ENCODE measurements at places on chromosomes 1 and 21.
A peak's percentile ranks its signal among the peaks of the same experiment; 100 is the strongest.

DNA sequence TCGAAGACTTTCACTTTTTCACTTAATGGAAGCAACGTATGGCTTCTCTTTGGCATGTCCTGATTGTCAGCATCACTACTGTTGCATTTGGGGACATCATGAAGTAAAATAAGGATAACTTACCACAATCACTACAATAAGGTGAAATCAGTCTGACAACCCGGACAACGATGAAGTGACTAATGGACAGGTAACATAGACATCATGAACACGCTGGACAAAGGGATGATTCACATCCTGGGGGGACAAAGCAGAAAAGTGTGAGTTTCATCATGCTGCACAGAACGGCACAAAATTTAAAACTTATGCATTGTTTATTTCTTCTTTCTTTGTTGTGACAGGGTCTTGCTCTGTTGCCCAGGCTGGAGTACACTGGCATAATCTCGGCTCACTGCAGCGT, 53.9 kb downstream of the FH start:
- no peak for DNase-seq

DNA sequence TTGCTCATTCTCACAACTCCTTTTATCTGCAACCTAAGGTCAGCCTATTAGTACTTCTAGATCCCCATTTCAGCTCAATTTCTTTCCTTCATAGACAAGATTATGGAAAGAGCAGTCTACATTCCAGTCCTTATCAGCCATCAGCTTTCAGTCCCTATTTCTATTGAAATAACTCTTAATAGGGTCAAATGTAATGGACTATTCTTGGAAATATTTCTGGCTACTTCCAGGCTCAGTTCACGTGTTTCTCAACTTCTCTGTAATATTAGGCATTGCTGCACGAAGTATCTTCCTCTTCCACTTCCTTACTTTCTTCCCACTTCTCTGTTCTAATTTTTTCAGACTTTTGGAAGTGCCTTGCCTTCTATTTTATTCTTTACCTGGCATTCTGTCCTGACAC, 232.9 kb upstream of the USP25 start:
- DNase-seq, result no peak

- DNase-seq, result peak; percentile 86
These were observed 4.1 kb downstream of the CNN3 start for GRCh38 chr1:94922761-94923331.

DNA sequence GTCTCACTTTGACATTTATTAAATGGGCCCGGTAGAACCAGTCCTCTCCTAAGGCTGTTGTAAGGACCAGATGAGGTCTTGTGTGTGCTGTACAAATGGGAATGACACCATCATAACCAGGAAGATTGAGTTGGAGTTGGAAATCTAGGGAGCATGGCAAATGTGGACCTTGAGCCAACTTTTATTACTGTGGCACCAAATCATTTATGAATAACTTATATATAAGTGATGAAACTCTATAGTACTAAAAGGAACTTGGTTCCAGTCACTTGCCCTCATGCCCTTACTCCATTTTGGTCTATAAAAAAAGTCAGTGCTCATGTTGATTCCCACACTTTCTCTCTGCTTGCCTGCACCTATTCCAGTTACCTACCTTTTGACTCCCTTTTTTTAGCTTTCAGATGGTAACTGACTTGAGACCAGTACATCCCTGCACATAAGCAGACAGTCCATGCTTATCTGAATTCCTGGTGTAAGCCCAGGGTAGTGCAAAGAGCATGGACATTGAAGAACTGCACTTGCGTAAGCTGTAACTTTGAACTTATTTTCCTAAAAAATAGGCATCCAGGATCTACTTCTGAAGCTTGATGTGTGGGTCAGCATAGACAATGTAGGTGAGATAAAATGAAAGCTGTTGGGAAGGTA, 210.6 kb downstream of the PBX1 start:
- no peak for DNase-seq

DNA sequence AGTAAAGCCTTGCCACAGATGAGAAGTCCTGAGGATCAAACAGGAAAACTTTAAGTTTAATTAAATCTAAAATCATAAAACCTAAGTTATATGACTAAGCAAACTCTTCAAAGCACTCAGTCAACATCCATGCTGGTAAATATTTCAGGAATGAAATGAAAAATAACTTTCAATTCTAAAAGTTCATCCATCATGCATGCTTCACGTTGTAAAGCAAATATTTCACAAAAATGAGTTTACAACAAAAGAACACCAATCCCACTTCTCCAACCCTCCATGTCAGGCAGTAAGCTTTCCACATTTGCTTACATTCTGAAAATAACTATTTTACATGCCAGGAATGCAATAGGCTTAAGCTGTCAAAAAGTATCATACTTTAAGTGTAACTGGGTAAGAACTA, 16.8 kb downstream of the APP start:
- DNase-seq, result peak; percentile 75

DNA sequence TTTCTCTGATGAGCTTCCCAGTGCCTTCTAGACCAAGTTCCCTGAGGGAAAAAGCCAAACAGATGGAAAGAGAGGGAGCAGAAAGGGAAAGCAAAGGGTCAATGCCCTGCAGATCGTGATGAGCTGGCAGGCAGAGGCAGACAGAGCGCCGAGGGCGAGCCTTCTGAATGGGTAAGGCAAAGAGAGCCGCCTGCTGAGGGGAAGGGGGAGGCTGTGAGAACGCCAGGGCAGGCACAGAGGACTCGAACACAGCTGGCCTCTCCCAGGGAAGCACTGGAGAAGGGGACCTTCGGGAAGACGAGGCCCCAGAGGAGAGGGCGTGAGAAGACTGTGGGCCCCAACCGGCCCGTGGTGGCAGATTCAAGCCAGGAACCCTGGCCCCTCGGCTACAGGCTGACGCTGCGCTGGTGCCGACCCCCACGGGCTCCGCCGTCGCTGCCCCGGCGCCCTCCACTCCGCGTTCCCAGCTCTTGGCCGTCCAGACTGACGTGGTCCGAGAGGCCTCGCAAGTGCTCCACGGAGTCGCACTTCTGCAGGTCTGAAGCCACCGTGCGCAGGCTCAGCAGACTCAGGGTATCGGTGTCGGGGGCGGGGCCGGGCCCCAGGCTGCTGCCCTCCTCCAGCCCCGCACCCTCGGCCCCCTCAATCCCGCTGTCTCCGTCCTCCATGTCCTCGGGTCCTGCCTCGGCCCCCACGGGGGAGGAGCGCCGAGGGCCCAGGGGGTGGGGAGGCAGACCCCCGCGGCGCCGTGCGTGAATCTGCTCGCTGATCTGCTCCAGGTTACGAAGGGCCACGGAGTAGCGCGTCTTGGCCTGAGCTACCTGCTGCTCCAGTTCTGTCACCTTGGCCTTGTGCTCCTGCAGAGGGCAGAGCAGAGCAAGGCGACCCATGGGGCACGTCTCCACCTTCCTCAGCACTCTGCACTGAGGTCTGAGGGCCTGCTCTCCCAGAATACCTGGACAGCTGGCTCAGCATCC, 13.9 kb downstream of the SH3BP5L start:
- no peak for DNase-seq

GRCh38 chr1:46592823-46593222, 11.2 kb downstream of the MKNK1 start:
- no peak for DNase-seq

DNA sequence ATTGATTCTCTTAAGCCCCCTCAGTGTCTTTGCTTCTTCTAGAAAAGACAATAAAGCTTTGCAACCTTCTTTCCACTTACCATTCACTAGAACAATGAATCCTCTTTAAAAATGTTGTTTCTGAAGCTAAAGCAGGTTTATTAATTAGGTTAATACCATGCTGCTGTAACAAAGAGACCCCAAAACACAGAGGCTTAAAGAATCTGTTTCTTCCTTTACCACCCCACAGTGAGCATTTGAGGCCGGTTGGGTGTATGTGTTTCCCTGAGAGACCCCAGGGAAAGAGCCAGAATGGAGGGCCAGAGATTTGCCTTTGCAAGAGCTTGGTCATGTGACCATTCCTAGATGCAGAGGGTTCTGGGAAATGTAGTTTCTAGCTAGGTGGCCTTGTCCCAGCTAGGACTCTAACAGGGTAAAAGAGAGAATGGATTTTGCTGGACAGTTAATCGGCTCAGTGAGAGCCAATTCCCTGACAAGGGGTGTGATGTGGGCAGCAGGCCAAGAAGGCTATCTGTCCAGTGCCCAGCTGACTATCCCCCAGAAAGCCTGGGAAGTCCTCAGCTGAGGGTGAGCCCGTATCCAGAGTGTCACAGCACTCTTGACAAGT, 191.8 kb upstream of the TMEM51 start:
- DNase-seq, result no peak

DNA sequence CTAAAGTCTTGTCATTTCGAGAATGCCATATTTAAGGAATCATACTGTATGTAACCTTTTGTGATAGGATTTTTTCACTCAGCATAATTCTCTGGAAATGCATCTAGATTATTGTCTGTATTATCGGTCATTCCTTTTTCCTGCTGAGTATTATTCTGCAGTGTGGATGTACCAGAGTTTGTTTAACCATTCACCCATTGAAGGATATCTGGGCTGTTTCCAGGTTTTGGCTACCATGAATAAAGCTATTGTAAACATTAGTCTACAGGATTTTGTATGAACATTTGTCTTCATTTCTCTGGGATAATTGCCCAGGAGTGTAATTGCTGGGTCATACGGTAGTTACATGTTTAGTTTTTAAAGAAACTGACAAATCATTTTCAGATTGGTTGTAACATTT, 61.8 kb downstream of the ATP1A1 start:
- no peak for DNase-seq

- peak; percentile 68 for DNase-seq
These were observed 112.2 kb downstream of the NR5A2 start for GRCh38 chr1:200139661-200140250.

- no peak for DNase-seq
These were observed 1.6 kb downstream of the C1orf141 start for GRCh38 chr1:67133177-67133576.

GRCh38 chr1:145845514-145846161, at the start of gene NUDT17:
Gene NUDT17 (plus strand): TSS chr1:145845630. CDS start chr1:145845641, 11 bp downstream.
- peak; percentile 81 for DNase-seq

GRCh38 chr1:27664291-27664690, 7.7 kb downstream of the IFI6 start:
- no peak for DNase-seq

GRCh38 chr1:201324821-201325677, 41.7 kb downstream of the PKP1 start:
- DNase-seq, result no peak

GRCh38 chr1:217861658-217862057, 230.5 kb downstream of the SPATA17 start:
- DNase-seq, result no peak

DNA sequence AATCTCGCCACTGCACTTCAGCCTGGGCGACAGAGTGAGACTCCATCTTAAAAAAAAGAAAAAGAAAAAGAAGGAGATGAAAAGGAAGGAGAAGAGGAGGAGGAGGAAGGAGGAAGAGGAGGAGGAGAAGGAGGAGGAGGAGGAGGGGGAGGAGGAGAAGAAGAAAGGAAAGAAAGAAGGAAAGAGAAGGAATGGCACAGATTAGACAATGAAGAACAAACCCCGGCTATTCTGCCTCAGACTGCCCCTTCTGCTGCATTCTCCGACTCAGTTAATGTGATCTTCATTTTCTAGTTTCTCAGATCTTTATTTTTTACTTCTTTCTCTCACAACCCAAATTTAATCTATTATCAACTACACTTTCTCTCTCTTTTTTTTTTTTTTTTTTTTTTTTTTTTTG, 40.1 kb upstream of the PTGFRN start:
- DNase-seq, result no peak

GRCh38 chr1:183620311-183620710, 15.3 kb downstream of the ARPC5 start:
- no peak for DNase-seq

GRCh38 chr1:189960769-189961168, 516.9 kb downstream of the BRINP3 start:
- DNase-seq, result no peak

- no peak for DNase-seq
These were observed 23.5 kb downstream of the COP1 start for GRCh38 chr1:176183618-176184017.

DNA sequence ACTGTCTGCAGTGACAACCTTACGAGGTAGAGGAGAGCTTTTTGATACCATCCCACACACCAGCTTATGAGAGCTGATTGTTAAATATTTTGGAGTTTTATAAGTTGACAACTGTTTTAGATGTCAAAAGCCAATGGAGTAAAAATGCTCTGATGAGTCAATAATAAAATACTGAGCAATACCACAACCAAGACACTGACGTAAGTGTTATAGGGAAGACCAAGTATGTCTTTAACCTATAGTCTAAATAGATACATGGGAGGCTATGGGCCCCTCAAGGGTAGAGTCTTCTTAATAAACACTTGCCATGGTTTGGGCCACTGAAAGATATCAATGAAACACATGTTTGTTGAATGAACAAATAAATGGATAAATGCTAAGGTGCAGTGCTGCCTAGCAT, 49.2 kb downstream of the DUSP10 start:
- no peak for DNase-seq

DNA sequence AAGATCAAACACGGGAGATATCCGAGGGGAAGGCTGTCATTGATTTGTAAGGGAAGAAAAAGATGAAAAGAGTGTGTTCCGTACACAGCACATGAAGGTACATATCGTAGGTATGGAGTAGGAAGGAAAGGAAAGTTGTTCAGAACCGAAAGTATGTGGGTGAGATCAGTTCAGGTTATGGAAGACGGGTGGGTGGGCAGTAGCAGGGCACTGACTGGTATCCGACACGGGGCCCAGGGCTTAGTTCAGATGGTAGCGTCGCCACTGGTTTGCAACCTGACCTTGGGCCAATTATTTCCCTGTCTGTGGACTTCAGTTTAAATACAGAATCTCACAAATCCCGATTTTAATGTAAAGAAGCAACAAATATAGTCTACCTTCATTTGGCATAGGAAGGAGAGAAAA, 27.8 kb upstream of the A3GALT2 start:
- no peak for DNase-seq

DNA sequence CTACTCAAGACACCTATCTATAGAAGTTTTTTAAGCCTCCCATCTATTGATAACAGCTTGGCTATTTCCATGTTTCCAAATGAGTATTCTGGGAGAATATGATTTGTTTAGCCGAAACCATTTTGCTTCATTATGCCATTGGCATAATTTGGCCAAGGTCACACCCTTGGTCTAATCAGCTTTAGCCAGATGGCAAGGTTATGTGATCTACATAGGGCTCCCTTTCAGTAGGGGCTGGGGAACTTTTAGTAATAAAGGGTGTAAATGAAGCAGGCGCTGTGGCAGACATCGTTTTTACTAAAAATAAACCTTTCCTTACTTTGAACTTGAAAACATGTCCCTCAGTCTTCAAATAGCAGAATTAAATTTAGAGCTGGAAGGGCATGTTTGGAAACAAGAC, 3.0 kb upstream of the PDC start:
- DNase-seq, result no peak

GRCh38 chr1:209598227-209598626, 14.7 kb downstream of the CAMK1G start:
- no peak for DNase-seq

DNA sequence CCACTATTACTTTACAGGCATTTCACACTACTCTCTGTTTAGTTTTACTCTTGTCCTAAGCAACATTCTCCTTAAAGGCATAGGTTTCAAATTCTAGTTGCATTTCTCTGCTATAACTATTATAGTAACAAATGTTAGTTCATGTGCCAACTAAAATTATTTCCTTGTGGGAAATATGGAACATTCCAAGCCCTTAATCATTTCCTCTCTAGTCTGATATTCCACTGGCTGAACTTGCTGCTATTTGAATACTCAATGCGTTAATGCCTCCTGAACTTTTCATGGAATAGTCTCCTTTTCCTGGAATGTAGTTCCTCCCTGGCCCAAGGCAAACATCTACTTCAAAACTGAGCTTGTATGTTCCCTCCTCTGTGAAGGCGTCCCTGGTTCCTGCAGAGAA, 19.3 kb upstream of the TBX19 start:
- peak; percentile 84 for DNase-seq

GRCh38 chr21:25558123-25558522, 49.2 kb downstream of the MRPL39 start:
- no peak for DNase-seq

- peak; percentile 1 for DNase-seq
These were observed 197.0 kb upstream of the LHX8 start for GRCh38 chr1:74937176-74937575.

Data from fibroblast of skin of scalp (primary cell).